ENCODE measurements at places on chromosomes 16 and 17.

- no peak for DNase-seq
These were observed 36.6 kb downstream of the TMEM11 start for GRCh38 chr17:21177401-21177800.

- DNase-seq = peak; percentile 70
These were observed 103.4 kb downstream of the IRF8 start for GRCh38 chr16:86002178-86002900.

DNA sequence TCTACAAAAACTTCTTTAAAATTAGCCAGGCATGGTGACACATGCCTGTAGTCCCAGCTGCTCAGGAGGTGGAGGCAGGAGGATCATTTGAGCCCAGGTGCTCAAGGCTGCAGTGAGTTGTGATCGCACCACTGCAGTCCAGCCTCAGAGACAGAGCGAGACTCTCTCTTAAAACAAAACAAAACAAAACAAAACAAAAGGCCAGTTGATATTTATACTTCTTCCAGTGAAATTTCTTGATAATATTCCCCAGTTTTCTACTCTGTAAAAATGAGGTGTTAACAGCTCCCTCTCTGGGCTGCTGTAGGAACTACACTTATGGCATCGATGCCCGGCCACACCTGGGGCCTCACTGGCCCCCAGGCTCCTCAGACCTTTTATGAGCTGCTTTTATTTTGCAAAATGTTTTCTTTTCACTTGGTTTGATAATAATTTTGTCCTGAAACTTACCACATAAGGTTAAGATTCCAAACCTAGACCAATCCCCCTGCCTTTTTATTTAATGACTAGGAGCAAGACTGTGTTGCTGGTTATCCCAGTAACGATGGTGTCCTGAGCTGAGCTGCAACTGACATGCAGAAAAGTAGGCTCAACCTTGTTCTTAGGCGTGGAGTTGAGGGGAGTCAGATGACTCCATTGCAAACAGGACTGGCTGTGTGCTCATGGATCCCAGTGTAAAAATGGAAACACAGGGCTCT is 17.6 kb downstream of the MAPK8IP3 start:
- peak; percentile 50 for DNase-seq

- DNase-seq = no peak
These were observed 34.6 kb downstream of the SLC38A8 start for GRCh38 chr16:84007965-84008364.

DNA sequence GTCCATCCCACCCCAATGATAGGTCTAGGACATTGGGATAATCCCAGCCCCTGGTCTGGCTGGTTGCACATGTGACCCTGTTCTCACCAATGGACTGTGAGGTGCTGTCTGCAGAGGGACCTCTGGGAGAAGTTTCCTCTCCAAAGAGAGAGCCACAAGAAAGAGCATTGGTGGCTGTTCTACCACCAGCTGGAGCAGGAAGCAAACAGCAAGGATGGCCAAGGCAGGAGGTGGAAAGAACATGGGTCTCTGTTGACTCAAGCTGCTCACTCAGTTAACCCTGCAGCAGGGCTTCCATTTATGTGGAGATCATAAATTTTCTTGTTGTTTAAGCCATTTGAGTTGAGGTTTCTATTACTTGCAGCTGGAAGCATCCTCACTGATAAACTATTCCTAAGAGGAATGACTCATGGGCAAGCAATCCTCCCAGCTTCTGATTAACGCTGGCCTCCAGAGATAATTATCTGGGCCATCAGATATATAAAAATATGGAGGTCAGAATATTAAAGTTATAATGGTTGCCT is 52.6 kb downstream of the CYB5B start:
- DNase-seq = no peak

DNA sequence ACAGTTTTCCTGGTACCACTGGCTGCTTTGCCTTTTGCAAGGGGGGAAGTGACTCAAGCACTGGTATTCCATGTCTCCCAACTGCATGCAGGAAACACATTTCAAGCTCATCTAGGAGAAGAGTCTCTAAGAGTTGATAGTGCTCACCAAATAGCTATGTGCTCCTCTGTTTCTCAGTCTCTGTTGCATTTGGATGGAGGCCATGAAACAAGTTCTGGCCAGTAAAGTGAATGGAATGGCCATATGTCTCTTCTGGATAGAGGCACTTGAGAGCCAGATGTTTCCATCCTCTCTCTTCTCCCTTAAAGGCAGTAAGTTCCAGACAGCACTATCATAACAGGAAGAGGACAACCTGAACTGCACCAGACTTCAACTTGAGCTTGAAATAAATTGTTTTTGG is 60.6 kb downstream of the C16orf82 start:
- no peak for DNase-seq

GRCh38 chr17:13787636-13788035 is 185.9 kb upstream of the HS3ST3A1 start:
- DNase-seq = no peak

- DNase-seq = no peak
These were observed 484.9 kb upstream of the WSB1 start for GRCh38 chr17:26809033-26809432.

- DNase-seq = no peak
These were observed 28.1 kb upstream of the ITGA2B start for GRCh38 chr17:44417553-44417952.

DNA sequence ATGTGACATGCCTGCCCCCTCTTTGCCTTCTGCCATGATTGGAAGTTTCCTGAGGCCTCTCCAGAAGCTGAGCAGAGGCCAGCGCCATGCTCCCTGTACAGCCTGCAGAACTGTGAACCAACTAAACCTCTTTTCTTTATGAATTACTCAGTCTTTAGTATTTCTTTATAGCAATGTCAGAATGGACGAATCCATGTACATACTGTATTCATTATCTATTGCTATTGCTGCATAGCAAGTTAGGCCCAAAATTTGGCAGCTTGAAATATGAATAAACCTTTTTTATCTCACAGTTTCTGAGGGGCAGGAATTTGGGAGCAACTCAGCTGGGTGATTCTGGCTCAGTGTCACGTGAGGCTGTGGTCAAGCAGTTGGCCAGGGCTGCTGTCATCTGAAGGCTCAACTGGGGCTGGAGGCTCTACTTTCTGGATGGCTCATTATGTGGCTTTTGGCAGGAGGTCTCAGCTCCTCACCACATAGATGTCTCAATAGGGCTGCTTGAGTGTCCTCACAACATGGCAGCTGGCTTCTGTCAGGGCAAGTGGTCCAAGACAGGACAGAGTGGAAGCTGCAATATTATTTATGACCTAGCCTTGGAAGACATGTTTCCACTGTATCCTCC is 40.0 kb downstream of the SOCS1 start:
- DNase-seq = no peak

Data from germinal center (tissue), 1 donor.